ENCODE measurements at places on chromosomes 16 and 17.
A peak's percentile ranks its signal among the peaks of the same experiment; 100 is the strongest.

GRCh38 chr16:71837150-71837549, 8.6 kb upstream of the ATXN1L start:
- no peak for DNase-seq

DNA sequence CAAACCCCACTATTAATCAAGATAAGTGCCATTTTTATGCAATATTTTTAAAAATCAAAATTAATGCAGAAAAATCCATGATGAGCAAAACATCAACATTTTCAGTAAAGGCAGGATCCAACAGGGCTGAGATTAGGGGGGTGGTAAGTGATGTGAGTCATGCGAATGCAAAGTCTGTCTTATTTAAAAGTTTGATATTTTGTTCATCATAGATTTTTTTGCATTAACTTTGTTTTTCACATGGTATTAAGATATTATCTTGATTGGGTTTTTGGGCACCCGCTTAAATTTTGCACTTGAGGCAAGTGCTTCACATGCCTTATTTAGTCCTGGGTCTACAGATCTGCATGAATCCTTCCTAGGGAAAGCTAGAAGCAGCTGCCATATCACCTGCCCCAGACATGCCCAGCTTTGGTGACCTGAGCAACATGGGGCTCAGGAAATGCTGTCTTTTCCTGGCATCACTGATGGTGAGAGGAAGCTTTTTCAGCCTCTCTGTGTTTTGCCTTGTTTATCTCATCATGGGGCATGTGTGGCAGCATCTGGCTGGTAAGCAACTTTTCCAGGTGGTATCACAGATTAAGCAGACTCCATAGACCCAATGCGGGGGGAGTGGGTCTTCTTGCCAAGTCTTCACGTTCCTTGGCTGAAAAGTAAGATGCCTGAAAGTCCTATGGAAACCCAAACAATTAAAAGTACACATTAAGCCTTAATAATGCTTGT, 57.6 kb upstream of the NFAT5 start:
- no peak for DNase-seq

GRCh38 chr16:57343221-57343620, 15.4 kb upstream of the CCL22 start:
- peak; percentile 18 for DNase-seq

- DNase-seq: no peak
Measured at GRCh38 chr17:13647543-13648021, 45.9 kb upstream of the HS3ST3A1 start.

All from islet precursor cell (in vitro differentiated cells).